ENCODE measurements at places on chromosomes 1 and 21. TPM values are rescaled to one million over a fixed set of nuclear protein-coding genes. Genes with fewer than 3 reads are reported as not detected.

DNA sequence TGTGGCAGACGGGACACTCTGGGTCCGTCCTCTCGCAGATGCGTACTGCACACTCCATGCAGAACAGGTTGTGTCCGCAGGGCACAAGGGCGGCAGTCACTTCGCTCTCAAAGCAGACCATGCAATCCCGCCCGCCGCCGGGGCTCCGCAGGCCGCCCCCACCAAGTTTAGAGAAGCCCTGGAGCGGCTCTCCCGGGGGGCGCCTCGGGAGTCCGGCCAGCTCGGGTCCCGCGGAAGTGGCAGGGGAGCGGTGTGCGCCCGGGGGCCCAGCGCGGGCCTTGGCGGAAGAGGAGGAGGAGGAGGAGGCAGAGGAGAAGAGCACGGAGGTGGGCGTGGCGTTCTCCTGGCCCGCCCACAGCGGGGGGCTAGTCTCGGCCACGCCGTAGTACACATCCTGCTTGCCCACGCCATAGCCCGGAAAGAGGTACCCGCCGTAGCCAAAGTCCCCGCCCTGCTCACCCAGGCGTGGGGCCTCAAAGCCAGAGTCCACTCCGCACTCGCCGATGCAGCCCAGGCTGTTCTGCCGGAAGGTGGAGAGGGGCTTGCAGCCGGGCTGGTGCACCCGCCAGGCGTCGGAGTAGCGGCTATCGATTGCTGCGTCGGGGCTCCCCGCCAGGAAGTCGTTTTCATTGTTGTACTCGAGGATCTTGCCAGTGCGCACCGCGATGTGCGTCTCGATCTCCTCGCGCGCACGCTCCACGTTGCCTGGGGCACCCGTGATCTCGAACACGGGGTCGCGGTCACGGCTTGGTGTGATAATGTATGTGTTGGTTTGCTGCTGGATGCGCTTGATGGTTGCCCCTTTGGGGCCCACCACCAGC is 5.4 kb downstream of the MEX3A start:
- H3K27ac ChIP-seq: no peak overlapping the region
- no peaks in the 10 kb centered on the region for H3K4me1 ChIP-seq
- H3K36me3 ChIP-seq: no peaks in the 10 kb centered on the region
- no peak overlapping the region for H3K4me3 ChIP-seq
- DNase-seq: no peak

DNA sequence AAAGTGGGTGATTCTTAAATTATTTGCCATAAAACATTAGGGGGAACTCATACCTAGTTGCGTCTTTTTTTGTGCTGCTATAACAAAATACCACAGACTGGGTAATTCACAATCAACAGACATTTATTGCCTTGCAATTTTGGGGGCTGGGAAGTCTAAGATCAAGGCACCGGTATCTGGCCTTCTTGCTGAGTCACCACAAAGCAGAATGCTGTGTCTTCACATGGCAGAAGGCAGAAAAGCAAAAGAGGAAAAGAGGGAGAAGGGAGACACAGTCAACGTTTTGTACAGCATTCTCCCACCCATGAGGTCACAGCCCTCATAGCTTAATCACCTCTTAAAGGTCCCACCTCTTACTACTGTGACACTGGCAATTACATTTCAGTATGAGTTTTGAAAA is 291.0 kb downstream of the CHRM3 start:
- H3K36me3 ChIP-seq: no peaks in the 10 kb centered on the region
- no peaks in the 10 kb centered on the region for H3K27me3 ChIP-seq
- no peak overlapping the region for H3K27ac ChIP-seq
- DNase-seq: no peak
- no peak overlapping the region for H3K4me3 ChIP-seq
- no peaks in the 10 kb centered on the region for H3K4me1 ChIP-seq

Gene SRM
- 388 TPM for total RNA-seq

DNA sequence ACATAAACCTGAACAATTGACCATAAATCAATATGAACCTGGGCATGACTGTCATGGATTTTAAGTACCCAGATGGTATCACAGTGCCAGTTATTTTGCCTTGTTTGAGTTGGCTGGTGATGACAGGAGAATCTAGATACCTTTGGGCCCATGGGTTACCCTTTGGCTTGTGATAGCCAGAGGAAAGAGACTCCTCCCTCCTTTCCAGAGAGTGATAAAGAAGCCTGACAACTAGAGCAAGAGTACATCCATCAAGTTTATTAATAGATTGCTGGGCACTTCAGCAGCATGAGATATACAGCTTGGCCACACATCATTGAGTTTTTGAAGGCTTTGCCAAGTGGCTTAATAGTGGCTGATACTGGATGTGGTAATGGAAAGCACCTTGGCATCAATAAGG is 6.6 kb upstream of the FMO3 start:
- H3K36me3 ChIP-seq: no peaks in the 10 kb centered on the region
- no peak overlapping the region for H3K4me3 ChIP-seq
- DNase-seq: no peak
- no peaks in the 10 kb centered on the region for H3K27me3 ChIP-seq
- H3K27ac ChIP-seq: no peak overlapping the region

- H3K4me3 ChIP-seq: no peak overlapping the region
- H3K27me3 ChIP-seq: no peaks in the 10 kb centered on the region
- peaks cover 43% of the 10 kb centered on the region for H3K36me3 ChIP-seq
- H3K27ac ChIP-seq: no peak overlapping the region
- DNase-seq: no peak
These were observed 40.5 kb downstream of the CHD1L start for GRCh38 chr1:147283011-147283410.

- no peak for DNase-seq
- no peaks in the 10 kb centered on the region for H3K27me3 ChIP-seq
- H3K4me3 ChIP-seq: no peak overlapping the region
- no peak overlapping the region for H3K27ac ChIP-seq
- H3K36me3 ChIP-seq: peaks cover 37% of the 10 kb centered on the region
These were observed 7.6 kb downstream of the SLC25A24 start for GRCh38 chr1:108192581-108192980.

DNA sequence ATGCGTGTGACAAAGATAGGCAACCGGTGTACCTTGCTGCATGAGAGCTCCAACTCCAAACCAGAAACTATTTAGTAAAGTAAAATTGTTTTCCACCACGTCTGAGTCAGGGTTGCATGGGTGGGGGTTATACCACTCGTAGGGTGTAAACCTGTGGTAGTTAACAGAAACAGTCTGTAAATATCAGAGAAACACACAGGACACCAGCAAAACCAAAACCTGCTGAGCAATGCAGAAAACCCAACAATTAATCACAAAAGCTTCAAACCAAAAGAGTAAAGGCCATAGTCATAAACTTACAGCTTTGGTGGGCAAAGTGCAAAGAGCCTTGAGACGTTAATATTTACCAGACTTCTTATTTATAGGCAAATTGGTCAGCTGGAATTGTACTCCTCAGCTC is 282.7 kb downstream of the BACH1 start:
- no peak overlapping the region for H3K4me3 ChIP-seq
- no peaks in the 10 kb centered on the region for H3K4me1 ChIP-seq
- no peaks in the 10 kb centered on the region for H3K36me3 ChIP-seq
- H3K27ac ChIP-seq: no peak overlapping the region
- DNase-seq: no peak

DNA sequence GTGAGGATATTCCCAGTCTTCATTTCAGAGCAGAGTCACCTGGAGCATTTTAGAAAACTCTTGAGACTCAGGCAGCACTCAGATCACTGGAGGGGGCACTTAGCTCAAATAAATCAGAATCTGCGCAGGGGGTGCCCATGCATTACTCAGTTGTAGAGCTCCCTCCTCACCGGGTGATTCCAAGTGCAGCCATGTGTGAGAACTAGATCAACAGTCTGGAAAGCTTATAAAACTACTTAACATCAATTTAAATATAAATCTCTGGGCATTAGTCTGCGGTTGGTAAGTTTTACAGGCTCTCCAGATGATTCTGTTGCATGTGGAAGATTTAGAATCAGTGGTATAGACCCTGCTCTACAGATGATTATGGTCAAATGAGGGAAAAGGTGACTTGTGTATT is 128.6 kb downstream of the ST6GALNAC3 start:
- no peaks in the 10 kb centered on the region for H3K27me3 ChIP-seq
- DNase-seq: no peak
- H3K4me3 ChIP-seq: no peak overlapping the region
- H3K4me1 ChIP-seq: no peaks in the 10 kb centered on the region
- H3K27ac ChIP-seq: no peak overlapping the region
- peaks cover 8% of the 10 kb centered on the region for H3K36me3 ChIP-seq

Gene C1orf115
- total RNA-seq: 0.38 TPM

DNA sequence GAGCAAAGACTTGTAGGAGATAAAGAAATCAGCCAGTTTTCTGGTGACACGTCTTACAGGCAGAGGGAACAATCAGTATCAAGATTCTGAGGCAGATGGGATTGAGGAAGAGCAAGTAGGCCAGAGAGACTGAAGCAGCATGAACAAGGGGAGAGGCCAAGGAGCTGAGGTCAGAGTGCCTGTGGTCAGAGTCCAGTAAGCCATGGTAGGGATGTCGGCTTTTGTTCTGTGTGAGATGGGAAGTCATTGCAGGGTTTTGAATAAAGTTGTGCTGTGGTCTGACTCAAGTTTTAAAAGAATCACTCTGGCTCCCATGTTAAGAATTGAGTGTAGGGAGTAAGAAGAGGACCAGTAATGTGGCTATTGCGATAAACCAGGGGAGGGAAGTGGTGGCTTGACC is 85.9 kb upstream of the IVNS1ABP start:
- DNase-seq: no peak
- peaks cover 10% of the 10 kb centered on the region for H3K4me1 ChIP-seq

GRCh38 chr1:41915786-41916571 is 2.7 kb downstream of the HIVEP3 start:
- H3K36me3 ChIP-seq: no peaks in the 10 kb centered on the region
- H3K4me1 ChIP-seq: peaks cover 69% of the 10 kb centered on the region
- H3K4me3 ChIP-seq: no peak overlapping the region
- DNase-seq: no peak
- no peak overlapping the region for H3K27ac ChIP-seq

Gene EXTL1
- not detected for total RNA-seq

DNA sequence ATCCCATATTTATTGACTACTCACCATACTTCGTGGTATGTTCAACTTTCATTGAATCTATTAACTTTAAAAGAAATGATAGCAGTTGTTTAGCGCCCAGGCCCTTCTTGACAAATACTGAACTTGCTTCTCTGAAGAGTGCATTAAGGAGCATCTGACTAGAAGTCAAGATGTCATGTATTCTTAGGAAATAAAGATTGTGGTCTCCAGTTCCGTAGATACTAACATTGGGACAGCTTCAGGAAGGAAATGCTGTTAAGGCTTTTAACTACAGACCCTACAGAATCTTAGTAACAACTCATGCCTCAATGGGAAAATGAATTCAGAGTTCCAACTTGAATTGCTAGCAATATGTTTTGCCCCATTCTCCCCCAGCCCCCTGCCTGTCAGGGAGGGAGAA is 14.8 kb downstream of the LYST start:
- DNase-seq: no peak
- H3K27ac ChIP-seq: no peak overlapping the region
- H3K27me3 ChIP-seq: no peaks in the 10 kb centered on the region

Gene CPLANE2
- 2.2 TPM for total RNA-seq

Gene TSSK3
- 0.60 TPM for total RNA-seq

- no peak overlapping the region for H3K27ac ChIP-seq
These were observed 56.4 kb downstream of the DIP2A start for GRCh38 chr21:46515109-46515508.

DNA sequence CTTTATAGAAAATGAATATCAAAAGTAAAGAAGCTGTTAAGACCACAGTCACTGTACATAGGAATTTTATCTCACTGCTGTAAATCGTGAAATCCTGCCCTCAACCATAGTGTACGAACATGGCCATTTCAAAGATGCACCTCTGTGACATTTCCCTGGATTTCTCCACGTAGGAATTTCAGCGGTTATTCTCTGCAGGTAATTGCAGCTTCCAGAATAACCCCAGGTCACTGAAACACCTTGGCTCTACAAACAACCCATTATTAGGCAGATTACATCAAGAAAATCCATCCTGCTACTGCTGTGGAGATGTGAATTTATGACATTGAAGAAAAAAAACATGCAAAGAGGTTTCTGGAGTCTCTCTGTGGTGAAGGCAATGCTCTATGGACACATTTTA is 196.2 kb upstream of the USP25 start:
- H3K36me3 ChIP-seq: peaks cover 2% of the 10 kb centered on the region
- peaks cover 3% of the 10 kb centered on the region for H3K27me3 ChIP-seq
- no peak overlapping the region for H3K4me3 ChIP-seq
- no peak for DNase-seq
- H3K4me1 ChIP-seq: peaks cover 7% of the 10 kb centered on the region
- H3K27ac ChIP-seq: no peak overlapping the region

GRCh38 chr1:207164086-207164485 is 60.1 kb downstream of the C4BPA start:
- no peak for DNase-seq
- no peaks in the 10 kb centered on the region for H3K27me3 ChIP-seq
- no peak overlapping the region for H3K27ac ChIP-seq
- no peak overlapping the region for H3K4me3 ChIP-seq

DNA sequence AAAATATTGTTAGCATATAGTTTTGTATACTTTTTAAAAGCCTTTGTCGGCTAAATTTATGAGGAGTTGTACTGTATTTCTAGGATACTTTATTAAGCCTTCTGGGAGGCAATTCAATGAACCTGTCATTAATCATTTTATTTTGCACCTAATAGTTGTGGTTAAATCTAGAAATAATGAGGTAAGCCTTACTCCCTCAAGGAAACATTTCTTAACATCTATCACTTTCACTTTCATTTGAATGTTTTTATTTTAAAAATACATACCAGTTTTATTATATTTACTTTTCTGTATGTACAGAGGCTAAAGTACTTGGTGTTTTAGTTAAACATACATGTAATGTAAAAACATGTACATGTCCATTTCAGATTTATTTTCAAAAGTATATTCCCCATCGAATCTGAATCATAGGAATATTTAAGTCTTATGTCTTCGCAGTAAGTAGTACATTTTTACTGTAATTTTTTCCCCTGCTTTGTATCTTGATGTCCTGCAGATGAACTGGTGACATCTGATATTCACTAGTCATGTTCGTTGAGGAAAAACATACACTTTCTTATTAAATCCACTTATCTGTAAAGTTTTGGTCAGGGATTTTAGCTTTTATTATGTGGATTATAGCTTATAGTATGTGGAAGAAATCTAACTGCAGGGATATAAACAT is 82.8 kb downstream of the DISP1 start:
- H3K27me3 ChIP-seq: no peaks in the 10 kb centered on the region
- no peak for DNase-seq
- peak overlapping the region; percentile 91 for H3K27ac ChIP-seq
